A549 treated with AZD2906 at 1 μM for 4 hours (cell line): ENCODE measurements at places on chromosomes 7 and 10. TPM values are rescaled to one million over a fixed set of nuclear protein-coding genes. Genes with fewer than 3 reads are reported as not detected.

Gene ZNF239
- total RNA-seq = 2.0 to 2.1 TPM (median 2.0 TPM) in 5 replicates

Gene VTI1A
- total RNA-seq = 11.2 to 14.9 TPM (median 13.1 TPM) in 5 replicates

Gene PLAC9
- total RNA-seq = 0.16 to 0.30 TPM (median 0.17 TPM) in 3 of 5 replicates, not detected in the others

Gene SMO
- 11.8 to 15.3 TPM (median 13.6 TPM) in 5 replicates for total RNA-seq

Gene MYL10
- not detected in 5 replicates for total RNA-seq

Gene MSS51
- 0.31 to 0.68 TPM (median 0.38 TPM) in 5 replicates for total RNA-seq

Gene FLNC
- 3.0 to 4.3 TPM (median 3.9 TPM) in 5 replicates for total RNA-seq

Gene ATG9B
- 0.28 to 0.88 TPM (median 0.71 TPM) in 5 replicates for total RNA-seq

Gene TMEM270
- 0.09 to 0.17 TPM (median 0.15 TPM) in 5 replicates for total RNA-seq

Gene STAG3
- 0.14 to 0.42 TPM (median 0.18 TPM) in 5 replicates for total RNA-seq

Gene WIPF3
- 0.41 to 0.56 TPM (median 0.48 TPM) in 5 replicates for total RNA-seq

Gene AKR1D1
- 0.03 to 0.09 TPM (median 0.05 TPM) in 3 of 5 replicates, not detected in the others for total RNA-seq

Gene HUS1
- total RNA-seq = 16.5 to 19.8 TPM (median 17.1 TPM) in 5 replicates

Gene NPTX2
- 0.12 to 0.28 TPM (median 0.20 TPM) in 5 replicates for total RNA-seq

Gene NKX1-2
- 0.02 to 0.05 TPM (median 0.03 TPM) in 5 replicates for total RNA-seq

Gene OR13A1
- 0.06 TPM in 1 of 5 replicates, not detected in the others for total RNA-seq

Gene SORCS3
- not detected in 5 replicates for total RNA-seq

Gene LRIT1
- total RNA-seq = not detected in 5 replicates

Gene KIF11
- 29.0 to 41.3 TPM (median 31.8 TPM) in 5 replicates for total RNA-seq

Gene PTF1A
- not detected in 5 replicates for total RNA-seq

Gene RFC2
- total RNA-seq = 51.6 to 65.5 TPM (median 54.6 TPM) in 5 replicates

Gene FAM237B
- 0.02 to 0.10 TPM (median 0.05 TPM) in 5 replicates for total RNA-seq

Gene GOT1
- total RNA-seq = 37.6 to 43.1 TPM (median 39.3 TPM) in 5 replicates

Gene DOCK4
- total RNA-seq = 5.9 to 8.1 TPM (median 7.0 TPM) in 5 replicates

Gene GBX1
- total RNA-seq = 0.09 TPM in 1 of 5 replicates, not detected in the others

Gene PTPRZ1
- total RNA-seq = 0.02 TPM in 1 of 5 replicates, not detected in the others

Gene NAT16
- 0.13 to 0.19 TPM (median 0.15 TPM) in 5 replicates for total RNA-seq

Gene PLOD3
- total RNA-seq = 68.9 to 89.2 TPM (median 82.6 TPM) in 5 replicates

Gene IKZF1
- total RNA-seq = 0.06 TPM in 1 of 5 replicates, not detected in the others

Gene DKK1
- total RNA-seq = 408 to 480 TPM (median 456 TPM) in 5 replicates

Gene IL6
- total RNA-seq = 0.59 to 1.3 TPM (median 1.2 TPM) in 5 replicates

Gene CNTNAP2
- total RNA-seq = 0.02 to 0.05 TPM (median 0.02 TPM) in 4 of 5 replicates, not detected in the other

Gene AKR1C2
- 3,370 to 4,443 TPM (median 3,626 TPM) in 5 replicates for total RNA-seq

Gene TFPI2
- 208 to 310 TPM (median 225 TPM) in 5 replicates for total RNA-seq

Gene BMI1
- 30.8 to 40.6 TPM (median 33.8 TPM) in 5 replicates for total RNA-seq

Gene INSYN2A
- total RNA-seq = 1.4 to 1.8 TPM (median 1.5 TPM) in 5 replicates

Gene CREB5
- total RNA-seq = 2.9 to 5.0 TPM (median 4.1 TPM) in 5 replicates

Gene CXCL12
- total RNA-seq = 0.08 to 0.25 TPM (median 0.19 TPM) in 5 replicates

Gene TIMM23B
- total RNA-seq = 14.8 to 24.9 TPM (median 17.8 TPM) in 5 replicates

Gene ZNF248
- 2.8 to 4.0 TPM (median 3.7 TPM) in 5 replicates for total RNA-seq

Gene GRM8
- total RNA-seq = 0.05 to 0.07 TPM in 2 of 5 replicates, not detected in the others

Gene ADAM12
- total RNA-seq = 2.7 to 4.7 TPM (median 3.8 TPM) in 5 replicates

Gene SUN3
- total RNA-seq = not detected in 5 replicates

Gene SLC29A3
- total RNA-seq = 26.8 to 31.4 TPM (median 28.0 TPM) in 5 replicates

Gene MMD2
- total RNA-seq = not detected in 5 replicates

Gene CCDC172
- not detected in 5 replicates for total RNA-seq

Gene PLEKHA1
- total RNA-seq = 16.5 to 24.2 TPM (median 21.9 TPM) in 5 replicates
